ENCODE measurements at places on chromosomes 16 and 17.

DNA sequence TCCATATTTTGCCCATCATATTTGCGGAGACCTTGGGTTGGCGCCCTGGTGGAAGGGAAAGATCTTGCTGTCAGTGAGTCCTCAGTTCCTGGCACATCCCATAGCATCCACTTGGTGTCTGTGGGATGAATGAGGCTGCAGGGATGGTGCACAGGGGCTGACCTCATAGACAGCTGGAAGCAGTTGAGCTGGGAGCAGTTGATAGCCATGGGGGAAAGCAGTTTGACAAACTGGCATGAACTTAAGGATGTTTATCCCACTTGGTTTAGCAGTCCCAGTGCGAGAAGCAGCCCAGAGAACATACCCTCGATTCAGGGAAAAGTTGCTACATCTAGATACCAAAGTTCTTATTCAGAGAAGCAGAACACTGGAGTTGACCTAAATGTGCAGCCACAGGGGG is 80.7 kb downstream of the SNX29 start:
- no peak for DNase-seq

- no peak for DNase-seq
Observed at GRCh38 chr16:58699151-58699550, 14.6 kb upstream of the SLC38A7 start.

DNA sequence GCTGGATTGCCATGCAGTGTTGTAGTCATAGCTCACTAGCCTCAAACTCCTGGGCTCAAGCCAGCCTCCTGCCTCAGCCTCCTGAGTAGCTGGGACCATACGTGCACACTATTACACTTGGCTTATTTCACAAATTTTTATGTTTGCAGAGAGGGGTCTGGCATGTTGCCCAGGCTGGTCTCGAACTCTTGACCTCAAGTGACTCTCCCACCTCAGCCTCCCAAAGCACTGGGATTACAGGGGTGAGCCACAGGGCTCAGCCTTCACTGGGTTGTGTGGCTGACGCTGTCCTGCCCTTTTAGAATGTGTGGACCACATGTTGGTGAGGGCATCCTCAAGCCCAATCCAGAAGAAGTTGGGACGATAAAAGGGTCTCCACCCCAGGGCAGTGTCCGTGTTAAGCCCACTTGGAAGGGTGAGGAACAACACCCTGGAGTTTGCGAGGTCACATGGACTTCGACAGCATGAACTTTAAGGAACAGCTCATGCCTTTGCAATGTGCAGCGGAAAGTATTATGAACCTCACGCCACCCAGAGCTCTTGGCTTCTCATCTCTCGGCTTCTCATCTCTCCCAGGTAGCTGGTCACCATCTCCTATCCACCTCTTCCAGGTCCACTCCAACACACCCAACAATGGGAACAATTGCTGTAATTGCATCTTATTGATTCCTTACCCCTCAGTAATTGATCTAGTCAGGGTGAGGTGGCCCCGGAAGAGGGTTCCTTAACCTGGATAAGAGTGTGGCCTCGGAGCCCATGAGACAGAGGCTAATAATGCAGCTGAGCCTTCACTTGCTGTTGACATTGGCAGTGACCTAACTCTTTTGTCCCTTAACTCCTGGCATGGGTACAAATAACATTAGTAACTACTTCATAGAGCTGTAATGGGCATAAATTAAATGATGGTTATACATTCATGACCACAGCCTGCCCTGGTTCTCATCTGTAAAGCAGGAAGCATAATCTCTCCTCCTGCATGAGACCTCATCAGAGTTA is 6.7 kb downstream of the FOXL1 start:
- DNase-seq, result no peak

DNA sequence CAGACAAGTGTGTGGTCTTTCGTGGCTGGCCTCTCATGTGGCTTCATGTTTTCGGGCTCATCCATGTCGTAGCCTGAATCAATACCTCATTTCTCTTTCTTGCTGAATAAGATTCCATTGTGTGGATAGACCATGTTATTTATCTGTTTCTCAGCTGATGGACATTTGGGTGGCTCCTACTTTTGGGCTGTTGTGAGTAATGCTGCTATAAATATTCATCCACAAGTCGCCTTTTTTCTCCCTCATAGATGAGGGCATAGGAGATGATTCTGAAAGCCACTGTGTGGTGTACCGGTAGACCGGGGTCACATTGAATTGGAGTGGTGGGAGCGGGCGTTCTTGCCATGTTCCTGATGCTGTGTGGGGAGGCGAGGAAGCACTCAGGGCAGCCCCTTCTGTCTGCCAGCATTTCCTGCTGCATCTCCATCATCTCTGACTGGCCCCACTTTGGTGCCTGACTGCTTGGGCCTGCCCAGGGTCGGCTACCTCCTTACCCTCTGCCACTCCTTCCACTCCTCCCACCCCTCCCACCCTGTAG is 40.1 kb downstream of the PRMT7 start:
- DNase-seq, result no peak

- no peak for DNase-seq
Observed at GRCh38 chr16:48091117-48091516, 64.7 kb downstream of the ABCC12 start.

DNA sequence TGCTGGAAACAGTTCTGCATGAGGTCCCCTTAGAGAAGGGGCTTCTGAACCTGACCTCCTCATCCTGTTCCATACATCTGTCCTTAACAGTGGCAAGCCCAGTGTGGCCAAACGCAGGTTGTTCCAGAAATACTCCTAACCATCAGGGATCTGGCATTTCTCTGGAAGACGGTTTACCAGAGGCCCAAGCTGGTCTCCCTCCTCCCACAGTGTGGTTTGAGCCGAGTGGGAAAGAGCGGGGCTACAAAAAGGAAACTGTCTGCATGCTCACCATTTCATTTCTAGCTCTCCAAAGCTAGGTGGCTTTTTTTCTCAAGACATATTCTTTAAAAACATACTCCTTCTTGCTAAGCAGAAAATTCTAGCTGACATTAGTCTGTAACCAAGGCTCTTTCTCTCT is 6.0 kb downstream of the MXRA7 start:
- DNase-seq, result no peak

DNA sequence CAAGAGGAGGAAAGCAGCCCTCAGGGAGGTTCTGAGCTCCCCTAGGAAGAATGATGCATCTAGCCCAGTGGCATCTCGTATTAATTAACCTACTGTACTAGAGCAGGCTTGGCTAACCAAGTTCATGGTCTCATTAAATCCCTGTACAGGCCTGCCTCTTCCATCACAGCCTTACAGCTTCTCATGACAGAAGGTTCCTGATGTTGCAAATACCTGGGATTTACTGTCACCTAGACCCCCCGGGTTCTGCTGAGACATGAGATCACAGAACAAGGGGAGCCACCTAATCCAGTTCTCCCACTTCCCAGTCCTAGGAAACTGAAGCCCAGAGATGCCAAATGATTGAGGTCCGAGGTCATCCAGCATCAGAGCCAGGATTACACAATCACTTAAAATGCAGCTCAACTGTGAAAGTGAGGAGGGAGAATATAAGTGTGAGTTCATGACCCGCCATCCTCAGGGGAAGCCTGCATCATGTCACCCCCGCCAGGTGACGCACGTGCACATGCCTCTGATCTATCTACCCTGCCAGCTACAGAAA is 23.9 kb downstream of the ACLY start:
- DNase-seq, result no peak

DNA sequence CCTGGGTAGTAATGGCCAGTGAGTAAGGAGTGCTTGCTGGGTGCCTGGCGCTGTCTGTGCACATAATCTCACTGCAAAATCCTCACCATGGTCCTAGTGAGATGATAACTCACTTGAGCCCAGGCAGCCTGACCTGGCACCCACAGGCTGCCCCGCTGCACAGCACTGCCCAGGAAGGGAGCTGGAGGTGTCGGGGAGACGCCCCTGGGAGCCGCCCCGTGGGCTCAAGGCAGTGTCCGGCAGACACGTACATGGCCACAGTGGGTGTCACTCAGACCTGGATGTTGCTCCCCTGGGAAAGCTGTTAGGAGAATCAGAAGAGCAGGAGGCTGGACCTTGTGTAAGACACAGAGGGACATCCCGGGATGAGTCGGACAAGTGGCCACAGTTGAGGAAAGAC is 44.2 kb downstream of the BEAN1 start:
- no peak for DNase-seq
